ENCODE measurements at places on chromosomes 13 and 19. TPM values are rescaled to one million over a fixed set of nuclear protein-coding genes. Genes with fewer than 3 reads are reported as not detected.

Gene NAPSA
- total RNA-seq: 1.4 TPM

DNA sequence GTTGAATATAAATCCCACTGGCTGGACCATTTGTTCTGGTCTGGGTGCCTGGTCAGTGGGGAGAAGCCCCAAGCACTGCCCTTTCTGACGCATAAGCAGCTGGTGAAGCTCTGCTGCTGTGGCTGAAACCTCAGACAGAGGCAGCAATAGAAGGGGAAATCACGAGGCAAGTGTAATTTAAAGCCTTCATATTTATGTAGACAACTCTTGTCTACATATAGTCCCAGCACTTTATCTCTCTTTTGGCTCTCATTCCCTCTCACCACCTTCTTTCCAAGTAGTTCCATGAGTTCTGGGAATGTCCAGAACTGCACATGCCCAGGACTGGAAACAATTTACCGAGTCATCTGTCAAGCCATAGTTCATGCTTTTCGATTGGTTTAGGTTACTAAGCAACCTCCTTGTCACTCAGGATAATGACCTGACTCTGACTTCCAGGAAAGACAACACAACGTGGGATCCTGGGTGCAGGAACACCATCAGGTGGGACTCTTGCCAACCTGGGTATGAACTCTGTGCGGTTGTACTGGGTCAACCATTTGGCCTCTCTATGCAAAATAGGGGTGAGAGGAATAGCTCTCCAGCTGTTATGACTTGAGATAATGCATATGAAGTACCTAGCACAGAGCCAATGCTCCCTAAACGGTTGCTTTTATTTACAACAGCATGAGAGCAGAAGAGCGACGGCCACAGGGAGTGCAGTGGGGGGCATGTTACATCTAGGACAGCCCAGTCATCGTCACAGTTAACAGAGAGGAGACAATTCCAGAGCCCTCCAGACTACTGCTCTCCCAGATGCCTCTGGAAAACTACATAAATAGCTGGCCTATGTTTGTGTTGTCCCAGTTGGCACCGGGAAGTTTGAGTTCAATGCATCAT lies 321.9 kb downstream of the FOXO1 start:
- DNase-seq: no peak
- H3K4me1 ChIP-seq: peaks cover 9% of the 10 kb centered on the region
- H3K27ac ChIP-seq: no peak overlapping the region
- H3K4me3 ChIP-seq: no peak overlapping the region

DNA sequence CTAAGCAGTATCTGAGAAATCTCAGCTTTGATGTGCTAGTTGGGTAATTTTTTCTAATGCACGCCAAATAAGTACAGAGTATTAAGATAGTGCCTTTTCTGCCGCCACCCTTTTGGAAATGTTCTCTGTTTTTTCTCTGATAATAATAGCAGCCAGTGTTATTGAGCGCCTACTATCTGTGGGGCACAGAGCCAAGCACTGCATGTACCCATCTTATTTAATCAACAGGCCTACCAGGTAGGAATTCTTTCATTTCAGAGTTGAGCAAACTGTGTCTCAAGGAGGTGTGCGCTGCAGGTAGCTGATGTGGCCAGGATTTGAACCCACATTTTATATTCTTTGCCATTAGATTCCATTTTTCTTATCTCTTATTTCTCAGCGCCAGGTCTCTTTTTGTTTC lies 1.4 kb downstream of the EPN1 start:
- H3K4me1 ChIP-seq: peaks cover 73% of the 10 kb centered on the region
- H3K27ac ChIP-seq: peak overlapping the region; percentile 83
- H3K27me3 ChIP-seq: no peaks in the 10 kb centered on the region
- peaks cover 71% of the 10 kb centered on the region for H3K36me3 ChIP-seq
- peak overlapping the region; percentile 89 for H3K4me3 ChIP-seq
- no peak for DNase-seq

GRCh38 chr13:21089830-21090229 lies 28.4 kb upstream of the LATS2 start:
- no peak overlapping the region for H3K27ac ChIP-seq
- H3K27me3 ChIP-seq: peaks cover 2% of the 10 kb centered on the region
- no peak overlapping the region for H3K4me3 ChIP-seq
- no peaks in the 10 kb centered on the region for H3K36me3 ChIP-seq
- DNase-seq: no peak

DNA sequence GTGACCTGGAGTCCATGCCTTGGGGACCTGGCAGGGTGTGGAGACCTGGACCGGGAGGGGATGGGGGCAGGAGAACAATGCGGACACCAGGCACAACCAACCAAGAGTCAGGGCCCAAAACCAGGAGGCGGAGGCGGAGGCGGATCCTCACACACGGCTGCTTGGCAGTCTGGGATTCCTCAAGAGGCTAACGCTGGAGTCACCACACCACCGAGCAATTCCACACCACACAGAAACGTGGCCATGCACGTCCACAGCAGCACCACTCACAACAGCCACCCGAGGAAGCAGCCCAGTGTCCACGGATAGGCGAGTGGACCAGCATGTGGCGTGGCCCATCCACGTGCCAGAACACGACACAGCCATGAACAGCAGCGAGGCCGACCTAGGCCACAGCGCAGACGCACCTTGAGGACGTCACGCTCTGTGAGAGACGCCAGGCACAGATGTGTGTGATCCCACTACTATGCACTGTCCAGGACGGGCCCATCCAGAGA lies 17.7 kb downstream of the SBNO2 start:
- no peak for DNase-seq
- no peak overlapping the region for H3K27ac ChIP-seq
- no peaks in the 10 kb centered on the region for H3K27me3 ChIP-seq
- H3K4me3 ChIP-seq: no peak overlapping the region
- H3K4me1 ChIP-seq: peaks cover 2% of the 10 kb centered on the region
